ENCODE measurements at places on chromosomes 4 and X.

- DNase-seq, result no peak
These were observed 54.4 kb downstream of the KLHL13 start for GRCh38 chrX:118062048-118062789.

GRCh38 chrX:111353793-111354192 lies 58.2 kb downstream of the DCX start:
- DNase-seq, result no peak

DNA sequence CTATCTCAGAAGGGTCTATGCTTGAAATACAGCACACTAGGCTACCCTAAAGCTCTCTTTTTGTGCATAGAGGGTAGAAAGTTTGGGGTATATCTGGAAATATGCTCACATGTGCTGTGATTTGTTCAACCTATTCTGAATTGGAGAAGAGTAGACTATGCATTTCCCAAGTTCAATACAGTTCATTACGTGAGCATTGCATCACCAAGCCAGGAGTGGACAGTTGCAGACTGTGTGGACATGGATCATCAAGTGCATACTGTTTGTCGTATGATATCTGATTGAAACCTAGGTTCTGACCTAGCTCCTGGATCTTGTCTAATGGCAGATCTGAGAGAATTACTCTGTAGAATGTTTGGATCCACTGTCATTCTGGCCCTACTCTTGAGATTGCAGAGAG lies 161.1 kb downstream of the FRAS1 start:
- DNase-seq, result no peak

GRCh38 chr4:54172156-54172555 lies 56.9 kb upstream of the PDGFRA start:
- DNase-seq, result no peak

DNA sequence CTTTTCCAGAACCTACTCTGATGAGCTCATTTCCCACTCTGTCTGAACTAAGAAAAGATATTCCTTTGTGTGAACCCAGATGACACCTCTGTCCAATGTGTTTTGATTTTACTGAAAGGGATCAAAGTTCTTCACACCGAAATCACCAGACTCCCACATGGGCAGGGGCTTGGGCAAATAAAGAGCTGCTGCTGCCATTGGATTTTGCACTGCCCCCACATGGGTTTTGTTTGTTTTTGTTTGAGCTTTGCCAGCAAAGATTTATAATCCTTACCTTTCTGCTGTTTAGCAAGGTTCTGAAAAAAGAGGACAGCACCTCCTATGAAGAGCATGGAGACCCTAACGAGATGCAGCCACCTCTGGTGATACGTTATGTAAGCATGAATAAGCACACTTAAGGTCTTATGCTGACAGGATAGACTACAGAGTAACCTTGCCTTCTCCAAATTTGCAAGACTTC lies 44.3 kb downstream of the HSD17B13 start:
- DNase-seq, result no peak

GRCh38 chr4:76790377-76790776 lies 107.6 kb downstream of the SOWAHB start:
- no peak for DNase-seq

DNA sequence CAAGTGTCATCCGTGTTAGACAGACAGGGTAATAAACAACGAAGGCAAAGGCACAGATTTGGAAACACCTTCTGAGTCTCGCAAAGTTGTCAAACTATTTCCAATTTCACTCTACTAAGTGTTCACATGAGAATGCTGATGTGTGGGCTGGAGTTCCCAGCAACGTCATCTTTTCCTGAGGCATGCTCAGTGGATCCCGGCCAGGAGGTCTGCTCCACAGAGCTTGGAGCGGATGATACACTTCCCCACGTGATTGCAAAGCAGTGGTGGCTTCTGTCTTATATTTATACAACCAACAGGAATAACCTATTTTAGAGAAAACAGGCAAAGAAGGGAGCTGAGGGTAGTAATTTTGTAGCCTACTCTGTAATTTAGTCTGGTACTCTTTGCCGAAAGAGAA lies 40.1 kb upstream of the PDK3 start:
- no peak for DNase-seq

GRCh38 chr4:8016527-8016926 lies 76.9 kb upstream of the AFAP1 start:
- DNase-seq, result no peak

GRCh38 chrX:119375561-119375960 lies 23.6 kb upstream of the SLC25A43 start:
- no peak for DNase-seq

DNA sequence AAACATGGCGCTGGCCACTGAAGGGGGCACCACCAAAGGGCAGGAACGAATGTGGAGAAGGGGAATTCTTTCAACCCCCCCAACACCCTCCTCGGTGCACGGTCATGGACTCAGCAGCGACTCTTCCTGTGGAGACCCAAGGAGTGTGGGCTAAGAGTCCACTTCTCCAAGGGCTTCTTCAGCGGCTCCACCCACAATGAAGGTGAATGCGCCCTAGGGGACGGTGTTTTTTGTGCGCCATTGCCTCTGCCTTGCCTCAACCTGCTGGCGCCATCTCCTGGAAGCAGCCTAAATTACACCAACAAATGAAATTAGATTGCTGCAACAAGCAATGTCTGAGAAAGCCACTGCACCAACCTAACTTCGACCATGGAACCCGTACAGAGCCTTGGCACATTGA lies 169.2 kb upstream of the MAGEB18 start:
- DNase-seq, result no peak

DNA sequence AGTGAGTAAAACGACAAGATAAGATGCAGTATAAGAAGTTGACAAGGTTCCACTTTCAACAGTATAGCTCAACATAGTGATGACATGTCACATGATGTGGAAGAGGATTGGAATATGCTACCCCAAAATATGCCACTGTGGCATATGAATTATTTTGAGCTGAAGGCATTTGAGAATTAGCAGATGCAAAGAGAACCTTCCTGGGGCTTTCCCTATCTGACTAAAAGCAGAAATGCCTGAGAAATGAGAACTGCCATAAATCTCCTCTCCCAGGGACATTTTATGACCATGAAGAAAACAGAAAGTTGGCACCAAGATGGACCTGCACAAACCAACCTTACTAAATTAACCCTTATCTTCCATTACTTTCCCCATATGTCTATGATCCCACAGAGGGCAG lies 24.8 kb downstream of the CDKN2AIP start:
- no peak for DNase-seq

GRCh38 chrX:105464618-105465017 lies 244.1 kb upstream of the TEX13A start:
- no peak for DNase-seq

DNA sequence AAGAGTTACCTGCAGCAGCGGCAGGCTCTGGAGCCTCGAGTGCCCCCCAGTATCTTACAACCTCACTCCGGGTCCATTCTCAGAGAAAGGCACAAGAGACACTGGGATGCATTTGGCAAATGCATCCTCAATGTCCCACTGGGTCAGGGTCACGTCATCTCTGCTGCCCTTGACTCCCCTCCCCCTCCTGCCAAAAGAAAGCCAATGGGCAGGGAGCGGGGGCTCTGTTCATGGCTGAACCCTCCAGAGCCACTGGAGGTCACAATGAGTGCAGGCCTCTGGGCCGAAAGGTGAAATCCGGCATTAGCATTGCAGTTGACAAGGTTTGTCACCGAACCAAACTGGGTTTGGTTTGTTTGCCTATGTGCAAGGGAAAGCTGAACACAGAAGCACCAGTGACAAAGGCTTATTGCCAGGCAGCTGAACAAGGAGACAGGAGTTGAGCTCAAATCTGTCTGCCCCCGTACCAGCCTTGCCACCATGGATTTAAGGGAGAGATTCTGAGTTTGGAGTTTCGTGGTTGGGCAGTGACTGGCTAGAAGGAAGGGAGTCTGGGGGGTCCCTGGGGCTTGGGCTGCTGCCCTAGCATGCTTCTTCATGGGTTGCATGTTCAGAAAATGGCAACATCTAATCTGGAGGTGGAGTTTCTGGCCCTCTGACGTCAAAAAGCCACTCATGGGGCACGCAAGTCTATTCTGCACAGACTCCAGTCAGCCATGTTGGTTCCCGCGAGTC lies 64.3 kb downstream of the HTRA3 start:
- no peak for DNase-seq

GRCh38 chr4:86357608-86358007 lies 2.2 kb downstream of the MAPK10 start:
- no peak for DNase-seq

GRCh38 chr4:24910499-24910898 lies 2.3 kb downstream of the CCDC149 start:
- DNase-seq, result no peak

DNA sequence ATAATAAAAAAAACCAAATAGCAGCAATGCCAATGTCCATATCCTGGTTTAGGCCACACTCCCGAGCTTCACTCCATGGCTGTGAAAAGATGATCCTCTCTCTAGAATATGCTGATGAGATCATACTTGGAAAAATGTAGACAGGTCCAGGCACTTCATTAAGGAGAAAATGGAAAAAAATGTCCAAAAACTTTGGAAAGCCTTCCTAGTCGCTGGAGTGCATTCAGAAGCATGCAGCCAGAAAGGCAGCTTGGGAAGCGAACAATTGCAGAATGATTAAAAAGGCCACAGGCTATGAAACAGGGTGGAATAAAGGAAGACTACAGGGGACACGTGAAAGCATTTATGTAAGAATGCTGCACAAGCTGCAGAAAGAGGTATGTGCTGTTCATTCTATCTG lies 165.6 kb upstream of the HCCS start:
- DNase-seq, result no peak

DNA sequence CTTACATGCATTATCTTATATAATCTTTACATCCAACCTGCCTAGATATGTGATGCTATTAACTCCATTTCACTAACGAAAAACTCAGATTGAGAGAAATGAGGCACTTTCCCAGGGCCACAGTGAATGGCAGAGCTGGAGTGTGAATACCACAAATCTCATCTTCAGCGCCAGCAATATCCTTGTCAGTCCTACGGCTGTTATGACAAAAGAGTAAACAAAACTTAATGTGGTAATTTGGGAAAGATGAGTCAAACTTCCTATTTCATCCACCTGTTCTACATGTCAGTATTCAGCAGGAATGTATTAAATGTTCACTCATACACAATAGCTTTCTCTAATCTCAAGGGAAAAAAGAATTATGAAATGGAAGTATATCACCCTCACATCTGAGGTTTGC lies 56.9 kb downstream of the FAT1 start:
- no peak for DNase-seq

DNA sequence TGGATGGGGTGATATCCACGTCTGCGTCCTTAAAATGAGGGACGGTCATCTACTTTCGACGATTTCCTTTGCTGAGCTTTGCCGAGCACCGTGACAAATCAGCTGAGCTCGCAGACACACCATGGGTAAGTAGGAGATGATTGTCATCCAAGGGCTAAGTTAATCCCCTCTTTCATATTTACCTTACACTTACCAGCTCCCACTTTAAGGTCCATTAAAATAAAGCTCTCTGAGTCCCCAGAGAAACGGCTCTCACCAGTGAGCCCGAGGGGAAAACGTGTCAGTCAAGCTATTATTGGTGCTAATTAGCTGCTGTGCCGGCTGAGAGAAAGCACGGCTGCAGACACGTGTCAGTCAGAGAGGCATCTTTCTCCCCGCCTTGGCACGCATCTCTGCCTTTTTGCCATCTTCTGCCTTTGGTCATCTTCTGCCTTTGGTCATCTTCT lies 72.2 kb downstream of the CRLF2 start:
- DNase-seq, result no peak

DNA sequence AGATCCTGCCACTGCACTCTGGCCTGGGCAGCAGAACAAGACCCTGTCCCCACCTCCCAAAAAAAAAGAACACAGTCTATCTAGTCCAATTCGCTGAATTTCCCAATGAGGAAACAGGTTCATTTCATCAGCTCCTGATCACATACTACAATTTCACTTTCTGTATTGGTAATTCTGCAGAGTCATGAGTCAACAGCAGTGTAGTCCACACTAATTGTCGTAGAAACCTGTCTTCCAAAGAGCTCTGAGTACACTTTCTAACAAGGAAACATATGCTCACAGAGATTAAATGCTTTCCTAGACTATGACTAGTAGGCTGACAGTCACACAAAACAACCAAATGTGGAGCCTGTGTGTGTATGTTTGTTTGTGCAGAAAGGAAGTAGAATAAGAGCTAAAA lies 91.9 kb downstream of the GPC4 start:
- DNase-seq, result no peak

- DNase-seq, result no peak
These were observed 9.8 kb upstream of the ZNF157 start for GRCh38 chrX:47360423-47361179.

- DNase-seq, result no peak
These were observed 87.7 kb downstream of the DCK start for GRCh38 chr4:71081192-71081591.

- DNase-seq, result no peak
These were observed 151.0 kb downstream of the CBR4 start for GRCh38 chr4:168859100-168859499.

DNA sequence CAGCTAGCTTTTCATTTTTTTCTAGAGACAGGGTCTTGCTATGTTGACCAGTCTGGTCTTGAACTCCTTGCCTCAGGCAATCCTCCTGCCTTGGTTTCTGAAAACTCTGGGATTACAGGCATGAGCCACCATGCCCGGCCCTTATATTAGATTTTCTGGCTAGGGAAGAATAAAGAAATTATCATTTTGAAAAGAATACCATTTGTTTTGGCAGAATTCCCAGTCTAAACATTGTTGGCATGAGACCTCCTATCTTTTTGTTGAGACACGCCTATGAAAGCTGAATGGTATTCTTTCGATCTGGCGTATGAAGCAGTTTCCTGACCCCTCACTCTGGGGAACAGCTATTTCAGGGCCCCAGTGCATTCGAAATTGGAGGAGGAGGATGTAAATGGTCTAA lies 107.0 kb downstream of the REPS2 start:
- DNase-seq, result no peak

GRCh38 chr4:47505147-47505546 lies 20.1 kb downstream of the ATP10D start:
- no peak for DNase-seq

DNA sequence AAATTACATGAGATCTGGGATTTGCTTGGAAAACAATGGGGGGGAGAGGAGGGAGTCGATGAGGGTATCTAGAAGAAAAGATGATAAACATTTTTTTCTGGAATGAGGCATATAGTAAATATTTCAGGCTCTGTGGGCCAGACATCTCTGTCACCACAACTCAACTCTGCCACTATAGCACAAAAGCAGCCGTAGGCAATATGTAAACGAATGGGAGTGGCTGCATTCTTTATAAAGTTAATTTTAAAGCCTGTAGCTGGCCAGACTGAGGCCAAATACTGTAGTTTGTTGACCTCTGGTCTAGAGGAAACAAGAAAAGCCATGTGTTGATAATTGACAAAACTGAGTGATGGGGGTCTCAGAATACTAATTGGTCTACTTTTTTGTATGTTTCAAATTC lies 14.1 kb upstream of the TCEANC start:
- DNase-seq, result no peak

- DNase-seq, result no peak
These were observed 2.9 kb upstream of the LEF1 start for GRCh38 chr4:108171339-108172230.

GRCh38 chr4:108029731-108030130 lies 40.0 kb downstream of the HADH start:
- no peak for DNase-seq

- no peak for DNase-seq
These were observed 88.9 kb upstream of the RPL34 start for GRCh38 chr4:108531461-108531860.

Data from hypothalamus (tissue), 51 donors.